ENCODE measurements at places on chromosomes 4 and X.

DNA sequence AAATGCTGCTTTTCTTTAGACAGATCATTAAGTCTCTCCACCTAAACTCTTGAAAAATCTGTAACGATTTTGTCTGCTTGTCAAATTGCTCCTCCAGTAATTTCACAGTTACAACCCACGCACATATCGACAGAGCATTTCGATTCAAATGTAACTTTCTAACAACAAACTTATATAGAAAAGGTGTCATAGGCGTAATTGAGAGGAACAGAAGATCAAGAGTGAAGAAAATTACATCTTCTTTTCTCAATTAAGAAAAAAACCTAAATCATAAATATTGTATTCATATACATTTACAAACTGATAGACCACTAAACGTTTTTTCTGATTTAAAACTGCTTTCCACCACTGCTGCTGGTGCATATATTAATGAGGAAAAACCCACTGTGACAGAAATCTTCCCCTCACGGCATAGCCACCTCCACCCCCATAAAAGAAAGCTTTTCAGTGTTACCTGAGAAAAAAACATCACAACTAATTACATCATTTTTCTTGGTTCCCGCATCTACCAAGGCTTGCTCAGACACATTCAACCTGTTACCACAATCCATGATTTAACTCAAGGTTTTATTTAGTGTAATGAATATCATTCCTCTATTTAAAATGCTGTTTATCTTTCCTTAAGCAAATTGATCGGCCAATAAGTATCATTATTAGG, 1.9 kb downstream of the GPM6A start:
- no peak for DNase-seq

DNA sequence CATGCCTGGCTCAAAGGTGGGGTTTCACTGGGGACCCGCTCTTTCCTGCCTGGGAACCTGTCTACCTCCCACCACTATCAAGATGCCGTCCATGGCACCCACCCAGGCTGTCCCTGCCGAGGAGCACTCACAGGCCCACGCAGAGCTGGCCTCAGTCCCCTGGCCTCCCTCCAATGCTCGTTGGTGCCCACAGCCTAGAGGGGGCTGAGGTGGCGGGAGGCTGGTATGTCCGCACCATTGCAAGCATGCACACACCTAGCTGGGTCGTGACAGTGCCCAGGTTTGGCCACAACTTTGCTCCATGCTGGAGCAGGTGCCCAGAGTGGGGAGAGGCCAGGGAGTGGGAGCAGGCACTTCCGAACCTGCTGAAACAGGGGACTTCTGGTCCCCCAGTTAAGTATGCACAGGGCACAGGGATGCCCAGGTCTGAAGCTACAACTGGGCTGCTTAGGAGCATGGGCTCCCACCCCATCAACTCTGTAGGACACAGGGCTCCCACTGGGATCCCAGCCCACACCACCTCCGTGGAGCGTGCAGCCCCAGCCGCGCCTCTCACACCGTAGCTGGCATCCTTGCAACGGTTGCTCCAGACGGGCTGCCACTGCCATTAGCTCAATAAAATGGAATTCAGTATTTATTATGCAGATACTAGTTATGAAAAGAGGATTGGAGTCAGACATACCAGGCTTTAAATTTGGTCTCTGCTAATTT, 1376.1 kb upstream of the TENM3 start:
- DNase-seq = no peak

GRCh38 chrX:2490634-2491033, 10.1 kb downstream of the DHRSX start:
- no peak for DNase-seq

DNA sequence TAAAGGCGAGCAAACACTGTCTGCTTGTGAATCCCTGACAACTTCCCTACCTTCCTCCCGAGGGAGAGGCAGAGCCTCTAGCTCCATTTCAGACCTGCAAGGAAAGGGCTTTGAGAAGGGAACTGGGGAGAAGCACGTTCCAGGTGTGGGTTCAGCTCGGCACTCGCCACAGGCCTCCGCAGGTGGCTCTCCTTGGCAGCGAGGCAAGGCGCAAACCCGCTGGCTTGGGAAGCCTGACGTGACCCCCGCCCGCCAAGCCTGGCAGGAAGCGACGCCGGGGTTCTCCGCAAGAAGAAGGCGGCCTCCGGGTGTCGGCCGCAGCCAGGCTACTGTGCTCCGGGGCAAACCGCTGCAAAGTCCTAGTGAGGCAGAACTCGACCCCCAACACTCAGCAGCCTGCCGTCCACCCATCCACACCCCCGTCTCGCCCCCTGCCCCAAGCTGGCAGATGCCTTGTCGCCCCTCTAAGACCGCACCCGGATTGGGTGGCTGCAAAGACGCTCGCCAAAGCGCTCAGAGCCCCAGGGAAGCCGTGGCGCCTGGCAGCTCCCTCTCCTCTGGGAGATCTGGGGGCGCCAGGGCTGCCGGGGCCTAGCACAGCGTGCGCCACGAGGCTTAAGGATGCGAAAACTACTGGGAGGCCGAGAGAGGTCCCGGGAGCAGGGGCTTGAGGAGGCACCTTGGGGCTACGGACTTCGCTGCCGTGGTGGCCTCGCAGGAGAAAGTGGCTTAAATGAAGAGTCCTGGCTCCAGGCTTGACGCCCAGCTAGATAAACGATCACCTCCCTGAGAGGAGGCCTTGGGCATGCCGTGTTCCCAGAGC, 21.8 kb downstream of the NKX3-2 start:
- DNase-seq = no peak

DNA sequence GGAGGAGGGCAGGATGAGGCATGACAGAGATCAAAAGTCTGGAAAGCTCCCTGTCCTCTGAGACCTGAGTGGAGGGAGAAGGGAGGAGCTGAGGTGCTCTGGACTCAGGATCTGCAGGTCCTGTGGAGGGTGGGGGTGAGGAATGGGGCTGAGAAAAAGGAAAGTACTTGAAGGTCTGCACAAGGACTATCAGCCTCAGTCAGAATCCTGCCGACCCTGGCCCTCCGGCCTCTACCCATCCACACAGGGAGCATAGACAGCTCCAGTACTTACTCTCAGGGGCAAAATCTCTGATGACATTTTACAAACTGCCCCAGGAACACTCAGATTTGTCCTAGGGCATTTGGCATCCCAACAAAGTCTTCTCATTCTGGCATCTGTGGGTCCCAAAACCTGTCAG, 991 bp upstream of the ITIH6 start:
- no peak for DNase-seq

DNA sequence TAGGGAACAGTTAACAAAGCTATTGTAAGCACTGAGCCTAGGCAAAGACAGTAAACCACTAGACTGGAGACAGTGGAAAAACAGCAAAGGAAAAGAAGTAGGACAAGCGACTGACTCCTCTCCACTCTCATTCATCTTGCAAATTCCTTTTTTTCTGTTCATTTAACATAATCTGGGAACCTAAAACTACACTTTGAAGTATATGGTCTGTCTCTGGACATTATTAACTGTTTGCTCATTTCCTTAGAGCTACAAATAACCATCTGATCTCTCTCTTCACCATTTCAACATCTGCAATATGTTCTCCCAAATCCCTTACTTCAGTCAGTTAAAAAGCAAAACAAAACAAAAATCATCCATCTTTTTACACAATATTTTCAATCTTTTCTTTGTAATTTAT, 642 bp downstream of the HMGN5 start:
- DNase-seq = no peak

GRCh38 chr4:108003982-108004515, 14.4 kb downstream of the HADH start:
- no peak for DNase-seq

DNA sequence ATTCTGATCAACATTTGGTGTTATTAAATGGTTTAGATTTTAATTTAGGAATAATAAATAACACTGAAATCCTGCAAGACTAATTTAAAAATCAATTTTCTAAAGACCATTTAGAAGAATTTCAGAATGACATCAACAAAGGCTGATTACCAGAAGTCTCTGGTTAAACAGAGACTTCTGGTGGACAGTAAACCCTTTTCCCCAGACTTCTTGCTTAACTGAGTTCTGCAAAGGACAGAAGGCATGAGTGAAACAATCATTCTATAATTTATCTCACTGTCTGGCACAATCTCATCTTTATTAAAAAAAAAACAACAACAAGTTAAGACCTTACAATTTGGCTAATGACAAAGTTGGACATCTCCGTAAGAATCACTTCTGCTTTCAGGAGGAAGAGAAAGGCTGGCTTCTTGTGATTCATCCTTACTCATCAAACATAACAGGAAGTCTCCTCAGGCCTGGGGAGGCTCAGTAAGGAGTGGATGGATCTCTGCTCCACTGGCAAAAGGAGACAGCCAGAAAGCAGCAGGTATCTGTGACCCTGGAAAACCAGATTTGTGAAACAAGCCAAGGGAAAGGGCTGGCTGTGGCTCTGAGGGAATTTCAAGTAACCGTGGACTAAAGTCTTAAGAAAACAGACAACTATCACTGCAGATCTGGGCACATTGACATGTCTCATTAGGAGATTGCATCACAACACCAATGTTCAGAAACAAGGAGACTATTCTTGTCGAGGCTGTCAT, 908 bp upstream of the TLR6 start:
- DNase-seq = no peak

GRCh38 chr4:1788254-1788973, 4.7 kb upstream of the FGFR3 start:
- DNase-seq = no peak

DNA sequence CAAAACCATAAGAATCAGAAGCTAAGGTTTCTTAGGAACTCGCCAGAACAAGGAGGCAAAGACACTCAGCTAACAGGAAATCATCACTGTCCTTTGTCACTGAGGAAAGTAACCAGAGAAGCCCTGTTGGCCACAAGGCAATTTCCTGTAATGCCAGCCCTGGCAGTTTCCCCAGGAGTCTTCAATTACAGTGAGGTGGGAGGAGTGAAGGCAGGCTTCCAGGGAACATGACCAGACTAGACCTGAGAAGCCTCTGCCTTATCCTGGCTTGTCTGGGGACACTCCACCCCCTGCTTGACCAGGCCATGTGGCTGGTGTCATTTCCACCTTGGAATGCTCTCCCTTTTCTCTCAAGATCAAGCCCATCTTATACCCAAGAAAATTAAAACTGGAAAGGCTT, 125.3 kb downstream of the COL4A6 start:
- no peak for DNase-seq

DNA sequence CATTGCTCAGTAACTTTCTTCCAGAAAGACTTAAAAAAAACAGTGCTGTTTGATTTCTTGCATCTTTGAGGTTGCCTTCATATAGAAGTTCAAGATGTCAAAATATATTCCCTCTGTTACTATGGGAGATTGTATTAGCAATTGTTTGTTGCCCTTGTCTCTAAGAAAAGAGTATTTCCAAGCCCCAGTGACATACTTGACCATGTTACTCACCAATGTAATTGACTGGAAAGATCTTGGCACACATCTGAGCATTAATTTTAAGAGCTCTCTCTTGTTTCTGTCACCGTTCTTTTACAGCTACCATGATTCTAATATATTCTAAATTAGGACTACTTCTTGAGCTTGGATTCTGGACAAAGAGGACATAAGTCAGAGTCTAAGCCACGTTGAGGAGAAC, 902.7 kb upstream of the EPHA5 start:
- no peak for DNase-seq

DNA sequence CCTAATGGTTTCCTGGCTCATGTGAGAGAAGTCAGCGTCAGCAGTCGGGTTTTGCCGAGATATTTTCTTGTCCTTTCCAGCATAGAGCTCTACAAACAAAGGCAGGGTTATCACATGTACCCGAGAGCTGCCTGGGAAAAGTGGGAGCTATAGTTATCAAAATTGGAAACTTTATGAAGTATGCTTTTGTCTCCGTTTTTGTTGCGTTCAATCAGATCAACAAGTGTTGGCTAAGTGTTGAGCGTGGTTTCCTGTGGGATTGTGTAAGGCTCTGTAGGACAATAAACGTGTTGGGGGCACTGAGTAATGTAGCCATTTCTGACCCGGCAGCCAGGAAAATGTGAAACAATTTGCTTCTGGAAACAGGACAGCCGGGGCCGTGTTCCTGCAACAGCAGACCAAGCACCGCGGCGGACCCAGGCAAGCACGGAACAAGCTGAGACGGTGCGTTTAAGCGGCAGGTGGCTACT, at the start of gene BMX:
BMX (plus strand) TSS at position 311 of the 470 bp plus-strand sequence. CDS start 7,547 bp downstream, outside the sequence.
- DNase-seq = no peak

DNA sequence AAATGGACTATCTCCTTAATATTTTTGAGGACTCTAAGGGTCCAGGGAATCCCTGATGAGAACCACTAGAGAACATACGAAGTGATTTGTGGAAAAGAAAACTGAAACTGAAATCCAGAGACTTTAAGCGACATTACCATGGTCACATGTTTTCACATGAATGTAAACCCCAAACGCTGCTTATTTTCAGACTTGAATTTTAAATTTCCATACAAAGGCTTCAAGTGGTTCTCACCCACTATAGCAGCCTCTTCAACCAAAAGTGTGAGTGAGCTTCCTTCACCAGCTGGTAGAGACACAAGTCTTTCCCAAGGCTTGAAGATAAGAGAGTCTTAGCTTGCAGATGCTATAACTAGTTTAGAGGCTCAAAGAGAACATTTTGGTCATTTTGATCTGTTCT, 232.7 kb downstream of the MGST2 start:
- no peak for DNase-seq

DNA sequence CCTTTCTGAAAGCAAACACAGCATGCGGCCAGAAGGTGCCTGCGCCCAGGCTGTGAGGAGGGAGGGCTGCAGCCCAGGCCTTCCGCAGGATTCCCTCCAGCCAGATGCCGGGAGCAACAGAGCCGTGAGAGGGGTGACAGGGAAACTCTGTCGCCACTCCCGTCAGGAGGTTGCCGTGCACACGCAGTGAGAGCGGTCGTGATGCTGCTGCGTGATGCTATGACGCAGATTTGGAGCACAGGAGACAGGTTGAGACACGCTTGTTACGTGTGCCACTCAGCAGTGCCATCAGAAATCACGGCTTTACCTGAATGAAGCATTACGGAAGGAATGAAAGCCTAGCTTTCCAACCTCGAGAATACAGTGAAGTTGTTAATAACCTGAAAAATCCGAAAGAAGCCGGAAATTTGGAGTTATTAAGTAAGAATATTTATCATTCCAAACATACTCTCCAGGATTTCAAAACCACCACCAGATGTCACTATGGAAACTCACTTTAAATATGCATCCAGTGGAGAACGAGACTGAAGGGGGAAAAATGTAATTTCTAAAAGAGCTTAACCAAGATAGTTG, 54.4 kb downstream of the FAT1 start:
- DNase-seq = no peak

DNA sequence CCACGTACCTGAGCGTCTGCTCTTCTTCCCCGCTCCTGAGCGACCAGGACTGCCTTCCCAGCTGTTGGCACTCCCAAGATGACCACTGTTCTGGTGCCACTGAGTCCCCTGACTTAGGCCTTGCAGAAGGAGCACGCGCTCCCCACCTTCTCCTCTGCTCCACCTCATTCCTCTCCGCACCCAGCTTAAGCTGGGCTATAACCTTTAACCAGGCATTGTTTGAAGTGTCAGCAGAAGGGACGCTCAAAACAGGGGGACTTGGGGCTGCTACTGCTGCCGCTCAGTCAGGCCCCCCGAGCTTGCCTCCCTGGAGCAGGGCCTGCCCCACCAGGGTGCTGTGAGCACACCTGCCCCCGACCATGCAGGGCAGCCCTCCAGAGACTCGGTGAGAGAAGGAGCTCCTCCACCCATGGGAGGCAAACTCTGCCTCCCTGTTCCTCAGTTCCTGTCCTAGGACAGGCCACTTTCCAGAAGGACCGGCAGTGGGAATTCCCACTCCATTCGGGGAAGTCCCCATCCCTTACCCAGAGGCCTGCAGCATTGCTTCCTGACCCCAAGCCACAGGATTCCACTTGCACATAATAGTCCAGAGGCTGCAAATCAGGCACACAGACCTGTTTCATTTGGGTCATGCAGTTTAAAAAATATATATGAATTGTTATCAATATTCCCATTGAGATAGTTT, 99.7 kb upstream of the ENPP6 start:
- DNase-seq = no peak

All from stimulated activated CD4-positive, alpha-beta T cell treated with anti-CD3 and anti-CD28 coated beads, Interleukin-15, amount 100 ng/mL, for 48 hours (primary cell).